ENCODE measurements at places on chromosomes 2 and 18.

DNA sequence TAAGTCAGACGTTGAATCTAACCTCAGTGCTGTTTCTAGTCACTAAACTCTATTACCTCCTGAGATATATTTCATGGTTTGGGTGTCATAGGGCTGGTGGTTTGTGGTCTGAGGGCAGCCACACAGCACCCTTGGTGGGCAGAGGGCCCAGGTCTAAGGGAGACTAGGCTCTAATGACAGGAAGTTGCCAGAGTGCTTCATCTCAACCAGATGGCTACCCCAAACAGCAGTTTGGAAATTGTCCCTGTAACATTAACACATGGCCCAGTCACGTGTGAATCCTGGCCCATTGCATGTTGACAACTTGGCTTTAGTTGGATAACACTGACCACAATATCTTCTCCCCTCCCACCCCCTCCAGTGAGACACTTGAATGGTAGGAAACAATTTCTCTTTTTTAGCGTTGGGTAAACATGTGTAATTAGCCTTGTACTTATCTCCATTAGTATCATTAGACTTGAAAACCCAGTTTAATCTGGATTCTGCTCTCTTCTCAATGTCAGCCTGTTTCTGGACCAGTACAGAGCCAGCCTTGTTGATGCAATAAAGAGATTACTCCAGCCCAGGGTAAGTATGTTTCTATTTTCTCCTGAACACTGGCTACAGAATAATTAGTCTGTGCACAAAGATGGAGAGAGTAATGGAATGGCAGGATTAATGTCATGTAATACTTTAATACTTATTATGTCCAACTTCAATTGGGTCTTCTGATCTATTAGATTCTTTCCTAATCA is 187.8 kb upstream of the SIX3 start:
- no peak for DNase-seq

GRCh38 chr2:156349605-156350004 is 17.1 kb upstream of the NR4A2 start:
- no peak for DNase-seq

- no peak for DNase-seq
Observed at GRCh38 chr2:163119966-163120365, 281.4 kb upstream of the KCNH7 start.

DNA sequence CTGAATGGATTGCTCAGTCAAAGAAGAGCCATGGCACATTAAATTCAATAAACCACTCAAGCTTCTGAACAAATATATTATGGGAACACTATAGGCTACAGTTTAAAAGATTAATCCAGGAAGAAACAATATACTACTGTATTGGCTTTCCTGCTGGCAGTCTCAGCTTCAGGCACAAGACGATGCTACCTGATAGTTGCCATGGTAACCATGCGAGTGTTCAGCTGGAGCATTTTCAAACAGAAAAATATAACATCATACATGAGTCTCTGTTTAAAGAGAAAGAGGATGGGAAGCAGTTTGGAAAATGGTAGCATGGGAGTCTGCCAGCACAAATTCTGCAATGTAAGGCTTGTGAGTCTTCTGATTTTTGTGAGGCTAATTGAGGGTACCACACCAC is 65.9 kb upstream of the CPO start:
- no peak for DNase-seq

- DNase-seq, result no peak
Observed at GRCh38 chr2:33204945-33205344, 258.2 kb downstream of the LTBP1 start.

DNA sequence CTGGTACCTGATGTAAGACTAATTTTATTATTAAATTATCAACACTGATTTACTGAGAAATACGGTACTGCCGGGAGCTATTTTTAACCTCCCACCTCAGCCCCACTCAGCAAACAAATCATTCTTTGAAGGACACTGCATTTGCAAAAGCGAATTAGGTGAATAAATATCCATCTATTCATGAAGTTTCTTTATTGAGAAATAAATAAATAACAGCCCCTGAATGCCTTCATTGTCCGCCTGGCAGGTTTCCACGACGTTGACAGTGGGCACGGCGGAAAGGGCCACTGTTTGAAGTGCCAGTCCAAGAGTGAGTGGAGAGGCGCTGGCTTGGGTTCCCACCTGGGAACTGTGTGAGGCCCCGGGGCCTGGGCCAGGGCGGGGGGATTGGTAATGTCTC is 15.7 kb downstream of the C1QL2 start:
- no peak for DNase-seq

GRCh38 chr2:143528021-143528420 is 398.8 kb downstream of the ARHGAP15 start:
- DNase-seq, result no peak

- peak; percentile 23 for DNase-seq
Observed at GRCh38 chr2:159124441-159124911, 156.0 kb downstream of the TANC1 start.

- DNase-seq, result no peak
Observed at GRCh38 chr18:33761363-33761762, 183.3 kb downstream of the ASXL3 start.

GRCh38 chr2:101063352-101064124 is 61.4 kb downstream of the RPL31 start:
- no peak for DNase-seq

- DNase-seq, result no peak
Observed at GRCh38 chr2:31725444-31725843, 144.7 kb upstream of the SRD5A2 start.

- no peak for DNase-seq
Observed at GRCh38 chr2:170322140-170322766, 144.3 kb downstream of the MYO3B start.

GRCh38 chr2:100208141-100208770 is 65.9 kb upstream of the AFF3 start:
- DNase-seq, result no peak

DNA sequence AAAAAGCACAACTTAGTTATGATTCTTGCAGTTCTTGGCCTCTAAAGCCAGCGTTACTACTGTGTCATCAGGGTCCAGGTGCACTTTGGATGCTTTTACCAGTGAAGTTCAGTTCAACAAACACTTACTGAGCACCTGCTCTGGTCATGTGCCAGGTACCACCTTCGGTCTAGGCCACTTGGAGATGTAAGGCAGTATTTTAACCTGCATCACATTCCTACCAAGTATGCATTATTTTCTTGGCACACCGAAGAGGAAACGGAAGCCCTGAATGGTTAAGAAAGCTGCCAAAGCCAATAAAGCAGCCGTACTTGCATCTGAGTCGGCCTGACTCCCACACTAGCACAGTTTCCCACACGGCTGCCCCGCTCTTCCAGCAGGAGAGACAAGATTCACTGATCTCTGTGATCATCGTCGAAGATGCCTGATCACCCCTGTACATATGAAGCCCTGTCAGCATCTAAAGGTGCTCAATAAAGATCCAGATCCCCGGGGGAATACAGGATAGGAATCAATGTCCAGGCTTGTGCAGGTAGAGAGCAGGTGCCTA is 427.1 kb downstream of the EIPR1 start:
- DNase-seq, result no peak

DNA sequence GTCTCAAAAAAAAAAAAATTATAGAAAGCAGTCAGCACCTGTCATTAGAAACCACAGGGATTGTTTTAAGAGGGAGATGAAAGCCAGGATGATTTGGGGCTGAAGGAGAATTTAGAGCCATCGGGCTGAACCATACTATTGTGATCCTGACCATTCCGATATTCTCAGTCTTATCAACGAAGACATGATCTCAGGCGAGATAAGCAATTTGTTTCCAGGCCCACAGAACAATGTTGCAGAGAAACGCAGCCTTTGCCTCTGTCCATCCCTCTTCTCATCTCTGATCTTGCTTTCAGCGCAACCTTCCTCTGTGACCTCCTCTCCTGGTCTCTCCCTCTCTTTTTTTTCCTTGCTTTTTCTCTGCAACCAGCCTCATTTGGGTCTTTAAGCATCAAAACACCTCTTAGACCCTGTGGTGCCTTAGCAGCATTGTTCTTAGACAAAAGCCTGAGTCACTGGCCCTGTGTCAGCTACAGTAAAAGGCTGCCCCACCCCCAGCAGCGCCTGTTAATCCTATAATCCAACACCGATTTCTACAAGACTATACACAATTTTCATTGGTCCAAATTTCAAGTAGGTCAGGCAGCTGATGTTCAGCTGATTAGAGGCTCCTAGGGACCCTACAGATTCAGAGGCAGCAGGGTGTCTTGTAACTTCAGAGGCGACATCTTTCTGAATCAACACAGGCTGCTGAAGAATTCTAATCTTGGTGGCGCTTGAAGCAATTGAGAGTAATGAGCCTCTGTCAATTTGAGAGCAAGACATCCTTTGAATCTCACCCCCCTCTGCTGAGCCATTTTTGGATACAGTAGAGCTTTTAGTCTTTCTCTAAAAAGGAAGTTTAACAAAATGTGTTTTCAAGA is 206.0 kb downstream of the NCK2 start:
- DNase-seq, result no peak

GRCh38 chr2:102437122-102437521 is 14.2 kb downstream of the IL18RAP start:
- DNase-seq, result no peak

DNA sequence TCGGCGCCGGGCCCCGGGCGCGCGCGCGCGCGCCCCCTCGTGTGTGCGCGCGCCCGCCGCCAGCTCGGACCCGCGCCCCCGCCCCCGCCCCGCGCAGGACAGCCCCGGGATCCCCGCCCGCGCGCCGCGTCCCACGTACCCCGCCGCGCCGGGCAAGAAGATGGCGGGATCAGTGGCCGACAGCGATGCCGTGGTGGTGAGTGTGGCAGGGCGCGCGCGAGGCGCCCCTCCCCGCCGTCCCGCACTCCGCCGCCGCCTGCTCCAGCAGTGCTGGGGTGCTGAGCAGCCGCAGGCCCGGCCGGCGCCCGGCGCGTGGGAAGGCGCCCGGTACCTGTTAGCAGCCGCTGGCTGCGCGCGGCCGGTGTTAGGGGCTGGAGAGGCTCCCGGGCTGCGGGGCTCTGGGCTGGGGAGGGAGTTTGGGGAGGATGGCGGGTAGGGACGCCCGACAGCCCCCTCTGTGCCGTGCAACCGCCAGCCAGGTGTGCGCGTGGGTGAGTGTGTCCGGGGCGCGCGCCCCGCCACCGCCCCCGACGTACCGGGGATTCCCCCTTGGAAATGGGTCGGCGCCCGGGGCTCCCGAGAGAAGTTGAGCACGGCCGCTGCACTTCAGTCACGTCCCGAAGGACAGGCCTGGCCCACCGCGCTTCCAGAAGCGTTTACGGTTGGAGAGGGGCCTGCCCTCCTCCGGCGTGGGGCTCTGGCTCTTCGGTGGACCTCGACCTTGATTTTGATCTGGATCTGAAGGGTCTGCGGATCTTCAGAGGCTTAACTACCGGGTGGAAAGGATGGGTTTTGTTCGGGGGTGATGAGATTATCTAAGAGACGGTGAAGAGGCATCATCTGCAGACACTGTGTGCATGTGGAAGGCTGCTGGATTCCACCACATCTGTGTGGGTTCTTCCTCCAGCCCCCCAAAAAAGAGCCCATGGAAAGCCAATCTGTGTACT is 697 bp downstream of the LGALSL start:
- peak; percentile 54 for DNase-seq

GRCh38 chr2:39419282-39420223 is 17.5 kb downstream of the MAP4K3 start:
- no peak for DNase-seq

- no peak for DNase-seq
Observed at GRCh38 chr2:195666113-195666712, 9.2 kb downstream of the SLC39A10 start.

DNA sequence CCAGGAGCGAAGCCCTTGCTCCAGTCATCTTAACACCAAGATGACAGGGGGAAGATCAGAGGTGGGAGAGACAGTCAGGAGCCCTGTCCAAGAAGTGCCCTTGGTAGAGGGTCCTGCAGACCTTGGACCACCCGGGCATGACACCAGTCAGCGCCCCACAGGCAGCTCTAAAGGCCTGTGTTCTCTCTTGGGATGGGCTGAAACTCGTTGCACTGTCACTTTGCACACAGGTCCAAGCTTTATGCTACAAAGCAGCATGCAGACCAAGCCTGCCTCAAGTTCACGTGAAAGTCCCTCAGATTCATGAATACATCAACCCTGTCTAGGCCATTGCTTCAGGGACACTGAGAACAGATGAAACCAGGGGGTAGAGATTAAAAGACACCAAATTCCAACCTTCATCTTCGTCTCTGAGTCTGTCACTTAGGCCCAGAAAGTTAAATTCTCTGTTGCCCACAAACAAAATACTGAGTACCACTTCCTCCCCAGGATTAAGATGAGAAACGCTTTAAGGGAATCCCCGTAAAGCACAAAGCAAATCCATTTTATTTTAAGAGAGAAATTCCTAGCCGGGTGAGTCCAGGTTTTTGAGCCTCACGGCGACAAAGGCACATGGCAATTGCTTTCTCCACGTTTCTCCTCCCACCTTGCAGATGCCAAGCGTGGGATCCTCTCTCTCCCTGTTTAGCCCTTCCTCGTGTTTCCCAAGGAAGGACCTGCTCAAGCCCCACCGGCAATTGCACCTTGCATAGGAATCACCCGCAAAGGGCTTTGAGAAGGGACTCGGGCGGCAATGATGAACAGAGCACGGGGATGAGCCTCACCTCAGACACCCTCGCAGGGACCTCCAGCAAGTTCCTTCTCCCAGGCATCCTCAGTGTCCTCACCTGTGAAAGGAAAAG is 75.0 kb upstream of the ID2 start:
- DNase-seq, result no peak

DNA sequence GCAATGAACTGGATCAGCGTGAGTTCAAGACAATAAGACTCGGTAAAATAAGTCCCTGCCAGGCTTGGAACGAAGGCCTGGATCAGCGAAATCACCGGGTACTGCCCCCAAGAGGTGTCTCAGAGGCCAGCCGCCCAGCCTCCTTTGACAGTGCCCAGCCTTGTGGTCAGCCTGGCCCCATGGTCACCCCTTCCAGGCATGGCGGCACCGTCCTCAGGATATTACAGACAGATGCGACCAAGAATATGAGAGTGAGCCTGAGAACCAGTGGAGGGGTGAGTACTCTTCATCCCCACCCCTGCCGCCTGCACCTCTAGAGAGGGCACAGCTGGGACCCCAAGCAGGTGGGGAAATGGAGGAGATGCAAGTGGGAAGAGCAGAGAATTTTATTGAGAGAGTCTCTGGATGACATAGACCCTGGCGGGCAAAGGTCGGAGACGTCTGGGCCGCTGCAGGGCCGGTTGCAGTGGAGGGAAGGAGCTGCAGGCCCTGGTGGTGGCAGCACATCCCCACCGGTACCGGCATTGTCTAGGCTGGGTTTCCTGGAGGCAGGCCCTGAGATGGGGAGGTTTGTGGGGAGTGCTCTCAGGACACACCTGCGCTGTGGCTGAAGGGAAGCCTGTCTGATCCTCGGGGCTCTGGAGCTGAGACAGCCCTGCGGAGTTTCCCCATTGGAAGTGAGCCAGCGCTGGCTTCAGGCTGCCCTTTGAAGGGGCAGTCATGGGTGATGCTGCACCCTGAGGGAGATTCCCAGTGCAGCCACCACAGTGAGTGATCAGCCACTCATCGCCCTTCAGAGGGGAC is 190.0 kb downstream of the SEPTIN10 start:
- DNase-seq, result no peak

DNA sequence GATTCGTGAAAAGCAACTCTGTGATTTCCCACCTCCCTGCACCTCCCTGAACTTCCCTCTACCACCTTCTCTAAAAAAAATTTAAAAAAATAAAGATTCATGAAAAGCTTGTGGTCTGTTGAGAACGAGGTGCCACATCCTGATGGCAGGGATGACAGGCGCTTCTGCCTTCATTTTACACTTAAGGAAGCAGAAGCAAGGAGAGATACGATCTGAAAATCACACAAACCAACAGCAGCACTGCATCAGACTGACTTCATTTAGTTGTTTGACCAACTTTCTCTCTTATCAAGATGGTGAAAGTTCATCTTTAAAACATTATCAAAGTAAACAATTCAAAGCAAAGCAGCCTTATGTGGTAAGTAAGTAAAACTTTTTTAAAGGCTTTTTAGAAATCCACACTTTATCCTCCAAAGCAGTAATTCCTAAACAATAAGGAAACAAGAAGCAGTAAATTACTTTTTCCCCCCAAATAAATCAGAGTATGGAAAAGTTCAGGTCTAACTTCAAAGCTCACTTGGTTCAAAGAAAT is 15.5 kb downstream of the WDFY1 start:
- no peak for DNase-seq

Data from stimulated activated CD4-positive, alpha-beta T cell treated with anti-CD3 and anti-CD28 coated beads, Interleukin-2, amount 100 ng/mL, for 24 hours (primary cell).